ENCODE measurements at places on chromosomes 5 and 9.
A peak's percentile ranks its signal among the peaks of the same experiment; 100 is the strongest.

DNA sequence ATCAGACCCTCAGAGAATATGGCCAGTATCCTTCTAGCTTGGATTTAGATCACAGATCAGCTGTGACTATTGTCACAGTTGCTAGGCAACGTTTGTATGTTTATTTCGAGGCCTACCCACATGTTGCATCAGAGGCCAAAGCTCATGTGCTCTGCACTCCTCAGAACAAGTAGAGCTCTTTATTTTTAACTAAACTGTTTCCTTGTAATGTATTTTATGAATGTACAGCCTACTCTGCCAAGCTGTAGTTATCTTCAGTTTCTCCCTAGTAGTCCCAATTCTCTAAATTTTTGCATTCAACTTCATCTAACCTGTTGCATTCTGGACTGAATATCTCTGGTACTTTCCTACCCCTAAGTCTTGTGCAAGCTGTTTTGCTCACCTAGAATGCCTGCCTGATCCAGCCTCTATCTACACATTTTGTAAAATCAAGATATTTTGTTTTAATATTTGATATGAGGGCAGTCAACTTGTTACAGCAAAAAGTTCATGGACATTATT lies 52.8 kb downstream of the CAST start:
- no peak for DNase-seq

DNA sequence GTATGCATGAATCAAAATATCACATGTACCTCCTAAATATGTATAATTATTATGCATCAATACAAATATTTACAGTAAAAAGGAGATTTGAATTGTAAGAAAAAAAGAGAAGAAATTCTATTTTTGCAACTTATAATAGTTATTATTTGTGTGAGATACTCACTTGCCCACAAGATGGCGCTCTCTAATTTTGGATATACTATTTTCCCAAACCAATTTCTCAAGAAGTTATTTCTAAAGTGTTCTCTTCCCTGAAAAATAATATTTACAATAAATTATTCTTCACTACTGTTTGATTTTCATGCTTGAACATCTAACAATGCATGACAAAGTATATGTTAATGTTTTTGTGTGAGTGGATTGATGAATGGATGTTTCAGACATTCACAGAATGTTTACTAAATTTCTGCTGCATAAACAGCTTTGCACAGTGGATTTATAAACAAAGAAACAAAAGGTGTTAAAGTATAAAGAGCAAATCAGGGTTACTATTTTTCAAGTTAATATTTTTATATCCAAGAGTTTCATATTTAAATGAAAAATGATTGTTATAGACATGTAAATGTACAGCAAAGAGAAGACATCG lies 503.4 kb downstream of the PDE4D start:
- peak; percentile 19 for DNase-seq

DNA sequence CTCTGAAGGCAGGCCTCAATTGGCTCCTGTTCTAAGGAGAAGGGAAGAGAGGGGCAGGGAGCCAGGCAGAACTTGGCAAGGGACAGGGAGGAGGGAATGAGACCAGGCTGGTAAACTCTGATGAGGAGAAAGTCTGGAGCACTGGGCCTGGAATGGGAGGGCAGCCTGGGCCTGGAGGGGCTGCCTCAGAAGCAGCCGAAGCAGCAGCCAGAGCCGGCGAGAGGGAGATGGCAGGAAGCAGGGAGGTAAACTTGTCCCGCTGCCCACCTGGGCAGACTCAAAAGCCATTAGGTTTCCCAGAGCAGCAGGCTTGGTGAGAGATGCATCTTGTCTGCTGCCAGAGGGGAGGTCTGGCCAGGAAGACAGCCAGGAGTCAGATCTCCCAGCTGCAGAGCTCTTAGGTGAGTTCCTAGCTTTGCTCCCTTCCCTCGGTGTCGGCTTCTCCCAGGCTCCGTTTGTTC lies 37.0 kb upstream of the CRB2 start:
- DNase-seq = no peak

GRCh38 chr9:118094387-118094786 lies 390.2 kb downstream of the TLR4 start:
- DNase-seq = no peak

- no peak for DNase-seq
Observed at GRCh38 chr5:142432369-142432863, 107.6 kb upstream of the SPRY4 start.
